SHP77 treated with DMSO at 0.1 percent for 48 hours (cell line): ENCODE measurements at places on chromosomes 2 and 18.

DNA sequence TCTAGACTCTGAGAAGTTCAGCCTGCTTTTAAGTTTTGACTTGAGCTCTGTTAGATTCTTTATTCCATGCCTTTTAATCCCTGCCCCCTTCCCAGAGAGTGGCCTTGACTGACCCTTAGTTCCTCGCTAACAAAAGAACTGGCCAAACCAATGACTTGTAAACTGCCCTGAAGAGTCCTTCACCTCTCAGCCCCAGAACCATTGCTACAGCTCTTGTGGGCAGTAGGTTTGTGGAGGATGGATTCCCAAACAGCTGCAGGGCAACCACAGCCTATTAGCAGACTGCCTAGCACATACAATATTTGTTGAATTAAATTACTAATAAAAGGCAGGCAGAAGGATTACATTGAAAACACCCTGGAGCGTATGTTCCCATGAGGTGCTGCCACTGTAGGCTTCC is 163.9 kb downstream of the MAIP1 start:
- no peak for DNase-seq

GRCh38 chr2:230447036-230447435 is 31.0 kb downstream of the SP100 start:
- no peak for DNase-seq

- DNase-seq = peak; percentile 2
These were observed 108.5 kb downstream of the CDCA7 start for GRCh38 chr2:173462892-173463840.

- no peak for DNase-seq
These were observed 31.6 kb upstream of the FZD5 start for GRCh38 chr2:207801259-207801658.

- no peak for DNase-seq
These were observed 378.5 kb upstream of the ID2 start for GRCh38 chr2:8303322-8303832.

DNA sequence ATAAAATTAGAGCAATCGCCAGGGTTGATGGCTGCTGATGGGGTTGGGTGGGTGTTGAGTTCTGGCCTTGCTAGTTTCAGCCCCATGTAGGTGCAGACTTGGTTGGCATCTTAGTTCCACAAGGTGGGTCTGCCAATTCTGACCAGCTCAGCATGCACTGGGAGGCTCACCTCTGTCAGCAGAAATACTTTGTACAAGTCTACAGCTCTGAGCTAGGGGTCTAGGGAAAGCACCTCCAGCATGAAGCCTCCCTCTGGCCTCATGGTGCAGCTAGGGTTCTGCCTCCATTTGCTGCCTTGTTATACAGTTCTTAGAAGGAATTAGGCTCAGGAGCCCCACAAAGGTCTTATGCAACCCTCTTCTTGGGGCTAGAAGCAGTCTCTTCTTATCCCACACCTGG is 278.9 kb upstream of the HDAC4 start:
- DNase-seq = no peak

GRCh38 chr2:171319164-171319810 is 114.5 kb downstream of the METTL8 start:
- no peak for DNase-seq
